Fibroblast of the aortic adventitia (primary cell): ENCODE measurements at places on chromosomes 2 and 18. TPM values are rescaled to one million over a fixed set of nuclear protein-coding genes. Genes with fewer than 3 reads are reported as not detected.

GRCh38 chr2:182406221-182406620, 20.6 kb downstream of the PDE1A start:
- DNase-seq, result peak; percentile 62

The CMPK2 gene
- total RNA-seq, result 1.9 and 11.0 TPM in 2 replicates

The SPATS2L gene
- 40.7 and 117 TPM in 2 replicates for total RNA-seq

The PSMA8 gene
- total RNA-seq, result not detected in 2 replicates

The KCNE4 gene
- 4.1 and 22.2 TPM in 2 replicates for total RNA-seq

The VAMP8 gene
- total RNA-seq, result 0.54 and 1.7 TPM in 2 replicates

DNA sequence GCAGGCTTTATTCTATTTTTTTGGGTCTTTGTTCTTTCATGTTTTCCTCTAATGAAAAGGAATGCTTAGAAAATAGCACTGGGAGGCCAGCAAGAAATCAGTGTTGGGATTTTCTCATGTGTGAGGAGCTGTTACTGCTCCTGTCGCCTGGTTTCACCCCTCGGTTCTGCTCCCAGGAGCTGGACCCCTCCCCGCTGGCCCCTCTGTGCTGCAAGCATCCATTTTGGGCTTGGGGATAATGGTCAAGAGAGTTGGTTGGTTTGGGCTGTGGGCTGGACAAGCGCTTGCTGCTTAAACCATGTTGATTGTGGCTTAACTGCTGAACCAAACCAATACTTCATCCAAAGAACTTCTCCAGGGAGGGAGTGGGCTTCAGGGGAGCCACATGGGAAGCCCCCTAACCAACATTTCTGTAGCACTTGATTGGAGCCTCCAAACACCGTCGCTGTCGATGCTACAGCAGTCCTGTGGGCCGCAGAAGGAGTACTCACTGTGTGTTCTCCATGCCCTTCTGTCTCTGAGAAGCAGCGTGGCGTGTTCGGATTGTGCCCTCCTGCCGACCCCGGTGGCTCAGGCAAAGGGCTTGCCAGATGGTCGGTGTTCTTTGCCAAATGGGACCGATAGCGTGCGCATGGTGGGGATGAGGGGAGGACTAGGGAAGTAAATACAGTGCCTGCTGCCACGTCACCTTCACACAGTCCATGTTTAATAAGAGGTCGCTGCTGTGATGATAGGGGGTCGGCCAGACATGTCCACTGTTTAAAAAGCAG, 40.0 kb downstream of the AGAP1 start:
- no peak for DNase-seq

- DNase-seq, result peak; percentile 59
Observed at GRCh38 chr2:24421668-24422067, 61.3 kb upstream of the ITSN2 start.

GRCh38 chr2:141707486-141707885, 423.3 kb downstream of the LRP1B start:
- DNase-seq, result no peak

The AGAP1 gene
- total RNA-seq, result 9.8 and 12.3 TPM in 2 replicates

DNA sequence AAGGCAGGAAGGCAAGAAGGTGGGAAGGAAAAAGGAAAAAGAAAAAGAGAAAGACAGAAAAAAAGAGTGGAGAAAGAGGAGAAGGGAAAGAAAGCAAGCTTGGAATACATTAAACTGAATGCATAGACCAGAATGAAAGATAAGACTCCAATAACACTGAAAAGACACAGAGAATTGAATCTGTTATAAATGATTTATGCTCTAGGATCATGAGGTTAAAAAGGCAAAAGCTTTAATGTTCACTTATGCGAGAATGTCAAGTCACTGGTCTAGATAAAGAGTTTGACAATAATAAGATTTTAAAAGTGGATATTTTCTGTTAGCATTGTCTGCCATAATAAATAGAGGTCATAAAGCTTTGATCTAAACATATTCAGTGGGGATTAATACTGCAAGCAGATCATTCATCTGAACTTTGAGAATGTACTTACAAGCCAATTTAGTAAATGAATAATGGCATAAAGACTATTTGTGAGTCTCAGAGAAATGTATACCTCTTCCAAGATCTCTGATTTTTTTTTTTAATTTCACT, 1069.2 kb upstream of the SLC39A10 start:
- DNase-seq, result no peak

The NMUR1 gene
- total RNA-seq, result not detected in 2 replicates

DNA sequence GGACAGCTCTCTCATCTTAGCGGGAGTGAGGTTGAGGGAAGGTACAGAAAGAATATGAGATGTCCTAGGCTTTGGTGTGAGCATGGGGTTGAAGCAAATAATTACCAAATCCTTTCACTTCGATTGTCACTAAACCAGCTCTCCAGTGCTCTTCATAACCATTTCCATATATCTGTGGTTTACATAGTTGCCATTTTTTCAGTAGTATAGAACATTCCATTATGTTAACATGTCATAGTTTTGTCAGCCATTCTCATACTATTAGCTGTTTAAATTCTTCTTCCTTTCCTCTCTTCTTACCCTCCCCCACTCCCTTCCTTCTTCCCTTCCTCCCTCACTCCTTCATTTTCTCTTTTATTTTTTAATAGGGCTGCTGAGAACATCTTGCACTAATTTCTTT, 205.9 kb downstream of the BABAM2 start:
- DNase-seq, result no peak

GRCh38 chr2:158726911-158727592, 68.1 kb upstream of the DAPL1 start:
- DNase-seq, result no peak

GRCh38 chr2:55163274-55163721, 68.8 kb downstream of the CLHC1 start:
- peak; percentile 73 for DNase-seq

- DNase-seq, result no peak
Observed at GRCh38 chr2:137165968-137166367, 400.6 kb downstream of the THSD7B start.

GRCh38 chr2:18265614-18266586, 294.6 kb downstream of the RDH14 start:
- DNase-seq, result no peak

DNA sequence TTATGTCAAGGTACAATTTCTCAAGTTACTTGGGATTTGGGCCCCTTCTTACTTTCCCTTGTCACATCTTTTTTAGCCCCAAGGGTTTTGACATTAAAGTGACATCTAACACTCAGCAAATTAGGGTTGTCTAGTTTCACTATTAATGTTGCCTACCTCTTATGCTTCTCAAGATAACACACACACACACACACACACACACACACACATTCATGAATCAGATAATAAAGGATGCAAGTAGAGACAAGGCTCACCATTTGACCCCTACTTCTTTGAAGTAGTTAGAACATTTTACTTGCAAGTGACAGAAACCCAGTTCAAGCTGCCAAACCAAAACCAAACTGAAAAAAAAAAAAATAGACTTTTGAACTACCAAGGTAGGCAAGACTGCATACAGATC, 138.8 kb downstream of the TRIB2 start:
- no peak for DNase-seq

The CNTNAP5 gene
- total RNA-seq, result under 0.01 TPM in 1 of 2 replicates, not detected in the other

- no peak for DNase-seq
Observed at GRCh38 chr2:23531280-23531679, 146.3 kb downstream of the KLHL29 start.

DNA sequence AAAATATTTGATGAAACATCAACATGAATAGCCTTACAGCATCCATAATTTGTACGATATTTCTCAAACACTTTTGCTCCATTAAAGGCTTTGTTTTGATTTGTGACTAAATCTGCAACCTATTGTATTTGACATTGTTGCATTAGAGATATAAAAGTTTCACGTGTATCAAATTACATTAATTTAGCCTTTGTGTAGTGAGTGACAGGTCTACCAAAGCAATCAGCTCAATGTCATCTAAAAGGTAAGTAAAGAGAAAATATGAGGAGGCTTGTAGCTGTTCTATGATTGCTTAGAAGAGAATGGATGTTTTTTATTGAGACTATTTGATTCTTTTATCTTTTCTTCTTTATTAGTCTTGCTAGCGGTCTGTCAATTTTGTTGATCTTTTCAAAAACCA, 430.2 kb downstream of the GALR1 start:
- DNase-seq, result no peak

DNA sequence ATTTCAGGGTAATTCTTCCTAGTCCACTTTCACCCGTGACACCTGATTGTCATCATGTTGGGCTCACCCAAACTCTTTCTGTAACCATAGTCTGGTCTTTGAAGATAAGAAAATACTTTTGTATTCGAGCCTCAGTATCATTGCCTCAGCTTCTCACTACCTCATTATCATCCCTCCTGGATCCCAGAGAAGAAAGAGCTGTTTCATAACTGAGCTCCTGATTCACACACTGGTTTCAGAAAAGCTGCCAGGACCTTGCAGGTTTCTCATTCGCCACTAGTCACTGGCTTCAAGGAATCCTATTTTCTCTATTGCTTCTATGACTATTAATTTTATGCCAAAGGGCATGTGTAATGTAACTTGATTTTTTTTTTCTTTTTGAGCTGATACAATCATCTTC, 2.9 kb upstream of the CRIM1 start:
- DNase-seq, result peak; percentile 81

DNA sequence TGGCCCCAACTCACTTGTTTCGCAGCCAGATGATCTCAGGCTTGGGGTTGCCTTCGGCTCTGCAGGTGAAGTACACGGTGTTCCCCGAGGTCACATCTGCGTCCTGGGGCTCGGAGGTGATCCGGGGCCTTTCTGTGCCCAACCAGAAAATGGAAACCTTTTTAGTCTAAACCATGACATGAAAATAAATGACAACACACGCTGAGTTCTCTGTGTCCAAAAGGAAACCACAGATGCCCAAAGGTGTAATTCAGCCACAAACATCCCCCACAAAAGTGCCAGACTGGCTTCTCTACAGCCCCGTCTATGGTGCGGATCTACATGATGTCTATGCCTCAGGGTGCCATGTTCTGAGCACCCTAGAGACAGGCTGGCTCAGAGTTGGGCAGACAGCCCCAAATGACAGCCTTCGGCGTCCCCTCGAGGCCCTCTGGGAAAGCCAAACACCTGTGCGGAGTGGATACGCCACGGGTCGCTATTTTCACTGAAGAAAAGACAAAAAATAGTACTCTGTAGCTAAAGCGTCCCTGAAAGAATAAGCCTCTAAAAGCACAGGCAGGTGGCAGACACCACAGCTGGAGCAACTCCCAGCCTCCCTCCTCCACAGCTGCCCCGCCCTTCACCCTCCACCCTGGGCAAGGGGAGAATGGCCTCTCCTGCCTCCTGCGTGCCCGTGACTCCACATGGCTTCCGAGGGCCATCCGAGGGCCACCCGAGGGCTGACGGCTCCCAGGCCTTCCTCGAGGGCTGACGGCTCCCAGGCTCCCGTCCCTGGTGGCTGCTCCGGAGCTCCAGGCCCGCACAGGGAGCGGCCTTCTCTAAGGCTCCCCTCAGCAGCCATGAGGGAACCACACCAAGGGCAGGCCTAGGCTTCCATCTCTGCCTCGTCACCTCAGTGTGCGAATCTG, 67.1 kb downstream of the PXDN start:
- DNase-seq, result no peak

The GNAL gene
- 0.16 and 0.63 TPM in 2 replicates for total RNA-seq

DNA sequence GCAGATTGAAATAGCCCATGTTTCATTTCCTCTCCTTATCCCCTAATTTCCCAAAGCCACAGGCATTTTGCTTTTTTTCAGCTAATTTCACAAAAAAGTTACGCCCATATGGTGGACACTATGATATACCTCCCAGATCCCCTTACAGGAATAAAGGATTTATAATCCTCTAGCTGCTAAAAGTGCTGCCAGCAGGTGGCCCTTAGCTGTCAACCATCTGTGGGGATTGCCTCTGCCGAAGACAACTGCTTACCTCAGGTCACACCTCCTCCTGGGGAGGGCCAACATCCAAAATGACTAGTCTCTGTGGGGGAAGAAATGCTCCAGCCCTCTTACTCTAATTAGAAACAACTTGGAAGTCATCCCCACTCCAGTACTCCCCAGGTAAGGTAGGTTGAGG, 61.0 kb upstream of the EPB41L3 start:
- no peak for DNase-seq

The CSRNP3 gene
- total RNA-seq, result 2.3 and 3.4 TPM in 2 replicates

GRCh38 chr2:233312874-233313273, 5.3 kb downstream of the SAG start:
- DNase-seq, result no peak

- DNase-seq, result peak; percentile 59
Observed at GRCh38 chr2:204353823-204354222, 191.5 kb upstream of the PARD3B start.

GRCh38 chr18:59468821-59469220, 109.8 kb upstream of the LMAN1 start:
- no peak for DNase-seq

The TBR1 gene
- not detected in 2 replicates for total RNA-seq
